ENCODE measurements at places on chromosomes 5 and 9.

- no peak for DNase-seq
These were observed 94.0 kb upstream of the RAPGEF1 start for GRCh38 chr9:131833906-131834305.

DNA sequence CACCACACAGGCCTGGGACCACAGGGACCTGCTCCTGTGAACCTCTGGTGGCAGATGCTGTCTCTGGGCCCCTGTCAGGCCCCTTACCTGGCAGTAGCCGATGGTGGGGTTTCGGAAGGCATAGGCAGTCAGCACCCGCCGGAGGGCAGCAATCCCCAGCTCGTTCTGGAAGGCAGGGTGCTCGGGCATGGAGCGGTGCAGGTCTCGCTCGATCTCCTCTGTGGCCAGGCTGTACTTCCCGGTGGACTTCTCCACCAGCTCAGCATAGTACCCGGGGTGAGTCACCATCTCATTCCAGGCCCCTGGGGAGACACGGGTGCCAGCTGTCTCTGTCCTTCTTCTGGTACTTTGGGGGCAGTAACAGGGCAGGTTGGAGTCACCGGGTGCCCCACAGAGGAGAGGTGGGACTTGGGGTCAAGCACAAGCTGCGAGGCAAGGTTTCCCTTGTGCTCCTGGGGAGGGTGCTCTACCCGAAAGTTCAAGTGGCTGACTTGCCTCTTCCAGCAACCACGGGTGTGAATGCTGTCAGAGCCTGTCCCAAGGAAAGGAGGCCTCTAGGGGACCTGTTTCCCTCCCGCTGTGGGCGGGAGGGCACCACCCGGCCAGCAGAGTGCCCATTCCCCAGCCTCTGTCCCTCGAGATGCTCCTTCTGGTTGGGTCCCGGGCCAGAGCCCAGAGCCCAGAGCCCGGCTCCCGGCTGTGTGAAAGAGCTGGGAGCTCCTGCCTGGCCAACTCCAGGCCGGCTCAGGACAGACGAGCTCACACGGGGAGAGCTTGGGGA, 19.8 kb upstream of the MRNIP start:
- no peak for DNase-seq

DNA sequence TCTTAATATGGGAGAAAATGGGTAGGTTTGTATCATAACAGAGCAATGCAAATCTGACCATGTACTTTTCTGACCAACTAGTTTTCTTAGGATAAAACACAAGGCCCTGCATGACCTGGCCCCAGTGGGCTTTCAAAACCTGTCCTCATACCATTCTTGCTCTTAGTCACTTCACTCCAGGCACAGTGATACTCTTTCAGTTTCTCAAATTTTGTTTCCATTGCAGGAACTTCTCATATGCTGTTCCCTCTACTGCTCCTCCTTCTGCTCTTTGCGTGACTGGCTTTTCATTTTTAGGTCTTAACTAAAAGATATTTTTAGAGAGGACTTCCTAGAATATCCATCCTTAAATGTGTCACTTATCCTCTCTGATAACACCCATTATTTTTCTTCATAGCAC, 112.4 kb downstream of the INIP start:
- DNase-seq = no peak

GRCh38 chr5:119367502-119368237, 11.9 kb downstream of the TNFAIP8 start:
- DNase-seq = no peak

DNA sequence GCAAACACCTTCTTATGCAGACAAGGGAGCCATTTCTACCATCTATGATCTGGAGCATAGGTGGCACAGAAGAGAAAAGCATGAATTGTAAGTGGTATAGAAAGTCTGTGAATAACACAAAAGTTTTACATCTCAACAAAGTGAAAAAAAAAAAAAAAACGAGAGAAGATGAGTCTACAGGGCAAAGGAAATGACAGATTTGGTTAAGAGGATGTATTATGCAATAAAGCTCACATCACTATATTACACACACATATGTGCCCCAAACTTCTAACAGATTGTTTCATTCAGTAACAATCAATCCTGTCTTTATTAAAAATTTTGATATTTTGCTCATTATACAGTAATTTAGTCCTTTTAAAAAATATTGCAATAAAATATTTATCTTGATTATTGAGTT, 49.8 kb downstream of the CERT1 start:
- no peak for DNase-seq

Measured in AG04449 (cell line).